ENCODE measurements at places on chromosomes 7 and 10. TPM values are rescaled to one million over a fixed set of nuclear protein-coding genes. Genes with fewer than 3 reads are reported as not detected.

DNA sequence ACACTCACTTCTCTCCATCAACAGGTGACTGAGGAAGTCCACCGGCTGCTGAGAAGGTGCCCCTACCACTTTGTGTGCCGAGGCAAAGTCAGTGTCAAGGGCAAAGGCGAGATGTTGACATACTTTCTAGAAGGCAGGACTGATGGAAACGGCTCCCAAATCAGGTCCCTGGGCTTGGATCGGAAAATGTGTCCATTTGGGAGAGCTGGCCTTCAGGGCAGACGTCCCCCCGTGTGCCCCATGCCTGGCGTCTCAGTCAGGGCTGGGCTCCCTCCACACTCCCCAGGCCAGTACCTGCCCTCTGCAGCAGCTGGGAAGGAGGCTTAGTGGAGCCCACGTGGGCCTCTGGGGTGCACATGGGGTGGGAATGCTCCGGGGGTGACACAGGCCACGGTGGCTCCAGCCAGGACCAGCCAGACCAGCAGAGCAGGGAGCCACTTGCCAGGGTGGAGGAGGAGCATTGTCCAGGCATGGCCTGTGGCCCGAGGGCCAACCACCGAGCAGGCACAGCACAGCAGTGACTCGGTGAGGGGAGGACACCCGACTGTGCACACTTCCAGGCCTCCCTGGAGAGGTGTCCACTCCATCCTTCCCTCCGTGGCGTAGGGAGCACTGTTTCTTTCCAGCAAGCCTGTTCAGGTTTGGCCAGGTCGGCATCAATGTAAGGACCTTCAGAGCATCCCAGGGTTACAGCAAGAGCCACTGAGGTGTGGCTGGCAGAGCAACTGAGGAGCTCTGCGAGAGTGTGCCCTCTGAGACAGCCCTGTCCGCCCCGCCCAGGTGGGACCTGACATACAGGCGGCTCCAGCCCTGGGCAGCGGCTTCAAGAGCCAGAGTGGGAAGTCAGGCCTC is 139.7 kb downstream of the ADCY1 start:
- no peaks in the 10 kb centered on the region for H3K4me1 ChIP-seq
- no peaks in the 10 kb centered on the region for H3K27me3 ChIP-seq
- H3K27ac ChIP-seq, result no peak overlapping the region
- DNase-seq, result no peak
- H3K36me3 ChIP-seq, result no peaks in the 10 kb centered on the region

DNA sequence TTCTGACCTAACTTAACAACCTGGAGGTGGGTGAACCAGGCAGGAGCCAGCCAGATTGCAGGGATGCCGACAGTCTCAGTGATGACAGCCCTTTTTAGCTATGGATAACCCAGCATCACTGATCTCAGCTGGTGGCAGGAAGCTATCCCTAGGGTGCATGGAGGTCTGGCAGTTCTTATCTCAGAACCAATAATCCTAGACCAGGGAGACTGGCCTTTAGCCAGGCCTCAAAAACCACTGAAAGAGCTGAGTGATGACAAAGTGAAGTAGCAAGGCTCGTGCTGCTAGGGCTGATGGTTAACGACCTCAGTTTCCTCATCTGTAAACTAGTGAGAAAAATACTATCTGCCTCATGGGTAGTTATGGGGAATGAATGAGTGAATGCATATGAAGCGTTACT is 112.5 kb downstream of the RALA start:
- peak overlapping the region; percentile 58 for H3K4me3 ChIP-seq
- no peak overlapping the region for H3K27ac ChIP-seq
- no peaks in the 10 kb centered on the region for H3K27me3 ChIP-seq

DNA sequence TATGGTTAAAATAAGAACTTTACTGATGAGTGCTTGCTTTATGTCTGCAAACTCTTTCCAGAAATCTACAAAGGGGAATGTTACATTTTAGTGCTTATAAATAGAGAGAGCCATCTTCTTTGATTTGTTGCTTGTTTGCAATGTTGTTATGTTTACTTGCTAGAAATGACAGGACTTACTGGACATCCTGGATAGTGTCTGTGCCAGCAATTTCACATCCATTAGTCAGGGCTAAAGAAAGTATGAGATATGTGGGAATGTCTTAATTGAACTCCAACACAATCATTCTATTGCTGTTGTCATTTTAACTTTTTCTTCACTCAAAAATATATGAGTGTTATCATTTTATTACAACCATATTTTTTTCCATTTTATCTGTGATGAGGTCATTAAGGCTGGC is 453.2 kb downstream of the TNS3 start:
- H3K4me1 ChIP-seq, result no peaks in the 10 kb centered on the region
- H3K36me3 ChIP-seq, result no peaks in the 10 kb centered on the region
- H3K27me3 ChIP-seq, result no peaks in the 10 kb centered on the region
- H3K27ac ChIP-seq, result no peak overlapping the region
- no peak for DNase-seq

DNA sequence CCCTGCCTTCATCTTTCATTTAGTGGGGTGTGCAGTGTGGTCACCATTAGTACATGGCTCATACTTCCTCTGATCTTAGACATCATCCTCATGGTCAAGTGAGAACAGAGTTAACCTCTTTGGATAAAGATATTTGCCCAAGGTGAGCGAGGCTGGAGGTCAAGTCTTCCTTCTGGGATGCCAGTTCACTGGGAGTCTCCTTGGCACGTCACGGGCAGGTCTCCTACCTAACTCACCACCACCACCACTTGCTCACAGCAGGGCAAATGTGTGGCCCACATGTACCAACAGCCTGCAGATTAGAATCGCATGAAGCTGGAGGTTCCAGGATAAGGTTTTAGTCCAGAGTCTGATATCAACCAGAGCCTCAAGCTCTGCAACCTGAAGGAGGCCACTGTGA is 164.6 kb downstream of the USP6NL start:
- H3K36me3 ChIP-seq, result no peaks in the 10 kb centered on the region
- H3K27ac ChIP-seq, result no peak overlapping the region
- peaks cover 46% of the 10 kb centered on the region for H3K27me3 ChIP-seq
- no peak for DNase-seq

GRCh38 chr7:43640679-43641078 is 57.8 kb downstream of the STK17A start:
- DNase-seq, result no peak
- H3K36me3 ChIP-seq, result peaks cover 66% of the 10 kb centered on the region
- H3K27ac ChIP-seq, result peak overlapping the region; percentile 77
- no peak overlapping the region for H3K4me3 ChIP-seq
- H3K27me3 ChIP-seq, result no peaks in the 10 kb centered on the region

GRCh38 chr10:84428711-84429110 is 100.3 kb downstream of the CCSER2 start:
- no peaks in the 10 kb centered on the region for H3K27me3 ChIP-seq
- H3K4me3 ChIP-seq, result no peak overlapping the region

DNA sequence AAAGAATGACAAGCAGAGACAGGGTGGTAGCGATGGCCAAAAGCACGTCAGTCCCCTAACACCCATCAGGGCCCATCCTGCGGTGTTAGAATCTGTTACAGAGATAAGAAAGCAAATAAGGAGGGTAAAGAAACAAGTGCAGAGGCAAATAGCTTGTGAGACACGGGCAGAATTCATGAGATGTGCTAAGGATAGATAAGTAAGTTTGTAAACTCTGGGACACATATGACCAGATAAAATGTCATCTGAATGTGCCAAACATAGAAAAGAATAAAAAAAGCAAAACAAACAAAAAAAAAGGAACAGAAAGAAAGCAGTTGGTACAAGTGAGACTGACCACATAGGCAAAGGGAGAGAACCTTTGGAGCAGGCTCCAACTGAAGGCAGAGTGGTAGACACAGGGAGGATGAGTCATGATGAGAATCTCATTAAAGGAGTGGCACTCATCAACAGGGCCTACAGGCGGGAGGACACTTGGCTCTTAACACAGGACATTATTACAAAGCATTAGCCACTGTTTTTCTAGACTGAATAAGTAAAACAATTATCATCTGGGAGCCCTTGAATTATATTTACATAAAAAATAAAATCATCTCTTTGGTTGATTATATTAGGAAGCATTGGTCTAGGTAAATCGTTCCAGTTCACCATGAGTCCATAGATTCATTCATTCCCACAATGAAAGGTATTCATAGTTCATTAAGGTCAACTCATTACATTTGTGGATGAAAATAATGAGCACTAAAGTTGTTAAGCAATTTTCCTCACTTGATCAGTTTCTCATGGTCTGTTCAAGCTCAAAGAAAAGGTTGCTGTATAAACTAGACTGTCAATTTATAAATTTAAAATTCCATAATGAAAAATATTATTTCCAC is 21.5 kb upstream of the EPHB6 start:
- H3K36me3 ChIP-seq, result no peaks in the 10 kb centered on the region
- no peak overlapping the region for H3K27ac ChIP-seq
- H3K27me3 ChIP-seq, result no peaks in the 10 kb centered on the region
- DNase-seq, result no peak
- no peaks in the 10 kb centered on the region for H3K4me1 ChIP-seq
- H3K4me3 ChIP-seq, result no peak overlapping the region

DNA sequence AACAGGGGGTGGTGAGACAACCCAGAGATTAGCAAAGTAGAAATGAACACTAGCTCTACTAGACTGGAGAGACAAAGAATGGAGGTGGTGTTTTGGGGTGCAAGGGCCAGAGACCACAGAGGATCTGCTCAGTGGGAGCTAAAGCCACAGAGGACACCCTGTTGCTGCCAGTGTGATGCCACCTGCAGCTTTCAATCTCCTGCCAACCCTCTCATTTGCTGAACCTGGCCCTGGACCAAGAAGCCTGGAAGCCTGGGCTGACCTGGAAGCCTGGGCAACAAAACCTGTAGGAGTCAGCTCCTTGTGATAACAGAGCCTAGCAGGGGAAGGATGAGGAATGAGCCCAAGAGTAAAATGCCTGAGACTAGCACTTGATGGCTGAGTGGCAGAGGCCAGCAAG is 81.1 kb upstream of the ADO start:
- H3K4me1 ChIP-seq, result no peaks in the 10 kb centered on the region
- H3K36me3 ChIP-seq, result no peaks in the 10 kb centered on the region
- H3K27me3 ChIP-seq, result no peaks in the 10 kb centered on the region
- H3K4me3 ChIP-seq, result no peak overlapping the region
- no peak overlapping the region for H3K27ac ChIP-seq

- no peak for DNase-seq
- no peak overlapping the region for H3K4me3 ChIP-seq
- H3K27me3 ChIP-seq, result no peaks in the 10 kb centered on the region
- no peaks in the 10 kb centered on the region for H3K4me1 ChIP-seq
- H3K36me3 ChIP-seq, result no peaks in the 10 kb centered on the region
These were observed 165.2 kb upstream of the PPP2R2D start for GRCh38 chr10:131735577-131735976.

- H3K4me1 ChIP-seq, result no peaks in the 10 kb centered on the region
- no peaks in the 10 kb centered on the region for H3K36me3 ChIP-seq
- no peak for DNase-seq
- no peak overlapping the region for H3K27ac ChIP-seq
- H3K4me3 ChIP-seq, result no peak overlapping the region
These were observed 895.7 kb upstream of the SORCS1 start for GRCh38 chr10:108060246-108060645.

DNA sequence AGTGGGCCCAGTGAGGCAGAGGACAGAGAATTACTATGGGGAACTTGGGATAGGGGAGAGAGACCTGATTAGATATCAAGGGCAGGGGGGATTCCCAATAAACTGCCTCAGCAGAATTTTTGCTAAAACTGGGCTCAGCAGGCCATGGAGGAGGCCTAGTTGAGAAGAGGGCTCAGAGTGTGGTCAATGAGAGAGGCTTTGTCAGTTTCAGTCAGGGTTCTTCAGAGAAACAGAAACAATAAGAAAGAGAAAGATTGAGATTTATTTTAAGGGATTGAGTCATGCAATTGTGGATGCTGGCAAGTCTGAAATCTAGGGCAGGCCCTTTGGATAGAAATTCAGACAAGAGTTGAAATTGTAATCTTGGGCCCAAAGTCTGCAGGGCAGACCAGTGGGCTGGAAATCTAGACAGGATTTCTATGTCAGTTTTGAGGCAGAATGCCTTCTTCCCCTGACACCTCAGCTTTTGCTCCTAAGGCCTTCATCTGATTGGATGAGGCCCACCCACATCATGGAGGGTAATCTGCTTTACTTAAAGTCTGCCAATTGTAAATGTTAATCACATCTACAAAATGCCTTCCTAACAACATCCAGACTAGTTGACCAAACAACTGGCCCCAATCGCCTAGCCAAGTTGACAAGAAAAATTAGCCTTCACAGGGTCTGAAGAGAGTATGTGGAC is 33.5 kb upstream of the CCSER2 start:
- peaks cover 5% of the 10 kb centered on the region for H3K27me3 ChIP-seq
- no peak overlapping the region for H3K4me3 ChIP-seq
- DNase-seq, result no peak
- H3K36me3 ChIP-seq, result no peaks in the 10 kb centered on the region
- H3K4me1 ChIP-seq, result no peaks in the 10 kb centered on the region

GRCh38 chr7:81628951-81629350 is 140.9 kb downstream of the HGF start:
- no peaks in the 10 kb centered on the region for H3K27me3 ChIP-seq
- H3K27ac ChIP-seq, result no peak overlapping the region
- no peaks in the 10 kb centered on the region for H3K4me1 ChIP-seq
- no peak overlapping the region for H3K4me3 ChIP-seq

DNA sequence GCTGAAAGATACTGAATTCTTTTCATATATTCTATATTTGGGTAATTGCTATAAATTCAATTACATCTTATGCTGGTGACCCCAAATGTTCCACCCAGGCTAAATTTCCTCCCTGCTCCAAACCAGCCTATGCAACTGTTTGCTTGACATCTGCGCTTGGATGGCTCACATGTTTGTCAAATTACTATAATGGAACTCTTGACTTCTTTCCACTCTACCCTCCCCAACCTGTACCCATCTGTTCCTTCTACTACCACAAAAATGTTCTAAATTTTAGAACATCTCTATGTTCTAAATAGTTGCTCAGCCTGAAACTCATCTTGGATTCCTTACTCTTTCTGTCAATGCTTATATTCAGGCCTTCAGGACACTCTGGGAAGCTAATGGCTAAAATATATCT is 249.9 kb upstream of the SMIM30 start:
- peaks cover 20% of the 10 kb centered on the region for H3K4me1 ChIP-seq
- DNase-seq, result no peak
- H3K27ac ChIP-seq, result no peak overlapping the region
- H3K4me3 ChIP-seq, result no peak overlapping the region

DNA sequence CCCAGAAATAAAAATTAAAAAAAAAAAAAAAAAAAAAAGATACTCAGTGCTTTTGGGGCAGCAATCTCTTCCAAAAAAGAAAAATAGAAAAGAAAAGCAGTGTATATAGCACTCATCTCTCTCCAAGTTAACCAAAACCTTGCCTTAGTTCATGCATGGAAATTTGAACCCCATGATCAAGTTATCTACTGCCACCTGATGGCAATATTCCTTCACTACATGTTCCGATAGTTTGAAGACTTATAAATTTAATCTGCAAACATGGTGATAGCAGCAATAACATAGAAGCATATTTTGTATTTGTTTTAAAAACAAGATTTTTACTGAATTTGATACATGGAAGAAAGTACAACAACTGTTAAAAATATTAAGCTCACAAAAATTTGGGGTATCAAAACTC is 48.6 kb upstream of the SLIT1 start:
- H3K4me3 ChIP-seq, result no peak overlapping the region
- no peak for DNase-seq
- H3K27me3 ChIP-seq, result no peaks in the 10 kb centered on the region
- no peaks in the 10 kb centered on the region for H3K4me1 ChIP-seq

GRCh38 chr7:3192669-3193068 is 108.4 kb upstream of the SDK1 start:
- H3K4me1 ChIP-seq, result no peaks in the 10 kb centered on the region
- no peaks in the 10 kb centered on the region for H3K36me3 ChIP-seq
- no peaks in the 10 kb centered on the region for H3K27me3 ChIP-seq

Gene OPN4
- not detected for total RNA-seq

Gene ZNF680
- 10.3 TPM for total RNA-seq

Gene FAM131B
- 0.09 TPM for total RNA-seq

Gene ZNF488
- 0.29 TPM for total RNA-seq

Gene PTF1A
- not detected for total RNA-seq

Gene TUBB8
- total RNA-seq, result not detected
